Stimulated activated CD8-positive, alpha-beta memory T cell treated with anti-CD3 and anti-CD28 coated beads, Interleukin-15, amount 100 ng/mL, for 24 hours (primary cell): ENCODE measurements at places on chromosomes 7 and 10.

- DNase-seq, result no peak
These were observed 78.7 kb downstream of the ELFN1 start for GRCh38 chr7:1748839-1749173.

GRCh38 chr10:29636178-29636577, 1.4 kb upstream of the SVIL start:
- no peak for DNase-seq

GRCh38 chr10:30349967-30350735, 1.1 kb upstream of the MTPAP start:
- no peak for DNase-seq

DNA sequence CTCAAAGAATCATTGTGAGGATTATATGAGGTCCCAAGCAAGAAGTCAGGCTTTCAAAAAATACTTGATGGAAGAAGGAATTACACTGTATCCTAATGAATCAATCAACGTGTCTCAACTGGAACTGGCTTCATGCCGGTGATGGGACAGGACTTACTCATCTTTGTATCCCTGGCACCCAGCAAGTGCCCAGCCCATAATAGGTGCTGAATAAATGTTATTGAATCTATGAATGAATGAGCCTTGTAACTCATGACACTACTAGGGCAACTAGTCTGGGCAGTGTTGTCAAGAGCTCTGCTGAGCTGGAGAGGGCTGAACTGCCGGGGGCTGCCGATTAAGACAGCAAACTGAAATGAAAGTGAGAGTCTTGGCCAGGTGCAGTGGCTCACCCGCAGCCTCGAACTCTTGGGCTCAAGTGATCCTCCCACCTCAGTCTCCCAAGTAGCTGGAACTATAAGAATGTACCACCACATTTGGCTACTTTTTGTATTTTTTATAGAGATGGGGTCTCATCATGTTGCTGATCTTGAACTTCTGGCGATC, 87.2 kb upstream of the KIF5B start:
- no peak for DNase-seq

DNA sequence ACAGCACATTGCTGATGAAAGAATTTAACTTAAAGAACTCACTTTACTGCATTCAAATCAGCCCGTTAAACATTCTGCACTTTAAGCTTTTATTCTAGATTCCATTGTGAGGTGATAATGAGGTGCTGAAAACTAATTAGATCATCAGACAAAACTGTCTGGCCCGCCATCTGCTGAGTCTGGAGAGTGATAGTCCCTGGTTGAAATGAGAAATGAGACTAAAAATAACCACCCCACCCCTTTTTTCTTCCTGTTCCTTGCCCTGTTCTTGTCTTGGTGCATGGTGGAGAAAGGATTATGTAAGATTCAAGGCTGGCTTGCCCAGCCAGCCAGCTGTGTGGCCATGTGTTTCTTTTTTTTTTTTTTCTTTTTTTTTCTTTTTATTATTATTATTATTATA, 277.0 kb upstream of the COBL start:
- no peak for DNase-seq

DNA sequence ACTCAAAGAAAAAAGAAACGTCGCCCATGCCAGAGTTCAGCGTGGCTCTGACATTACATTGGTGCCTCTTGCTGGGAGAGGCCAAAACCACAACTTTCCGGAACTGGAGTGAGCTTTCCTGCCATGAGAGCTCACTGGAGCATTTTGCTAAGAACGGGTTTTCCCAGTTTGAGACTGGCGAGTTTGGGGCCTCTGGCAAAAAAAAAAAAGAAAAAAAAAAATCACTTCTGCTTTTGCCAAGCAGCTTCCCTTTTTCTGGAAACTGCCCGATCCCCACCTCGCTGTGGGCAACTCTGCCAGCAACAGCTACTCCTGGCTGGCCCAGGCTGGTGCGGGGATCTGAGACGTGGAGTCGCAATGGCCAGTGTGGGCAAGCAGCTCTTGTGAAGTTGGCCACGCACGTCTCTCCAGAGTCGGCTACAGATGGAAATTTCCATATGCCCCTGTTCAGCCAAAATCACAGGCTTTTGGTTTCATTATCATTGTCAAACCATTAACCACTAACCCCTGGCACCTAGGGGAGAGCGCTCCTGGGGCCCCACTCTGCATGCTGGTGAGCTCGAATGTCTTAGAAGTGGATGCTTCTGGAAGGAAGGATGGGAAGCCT, 25.7 kb downstream of the PRKAG2 start:
- no peak for DNase-seq

DNA sequence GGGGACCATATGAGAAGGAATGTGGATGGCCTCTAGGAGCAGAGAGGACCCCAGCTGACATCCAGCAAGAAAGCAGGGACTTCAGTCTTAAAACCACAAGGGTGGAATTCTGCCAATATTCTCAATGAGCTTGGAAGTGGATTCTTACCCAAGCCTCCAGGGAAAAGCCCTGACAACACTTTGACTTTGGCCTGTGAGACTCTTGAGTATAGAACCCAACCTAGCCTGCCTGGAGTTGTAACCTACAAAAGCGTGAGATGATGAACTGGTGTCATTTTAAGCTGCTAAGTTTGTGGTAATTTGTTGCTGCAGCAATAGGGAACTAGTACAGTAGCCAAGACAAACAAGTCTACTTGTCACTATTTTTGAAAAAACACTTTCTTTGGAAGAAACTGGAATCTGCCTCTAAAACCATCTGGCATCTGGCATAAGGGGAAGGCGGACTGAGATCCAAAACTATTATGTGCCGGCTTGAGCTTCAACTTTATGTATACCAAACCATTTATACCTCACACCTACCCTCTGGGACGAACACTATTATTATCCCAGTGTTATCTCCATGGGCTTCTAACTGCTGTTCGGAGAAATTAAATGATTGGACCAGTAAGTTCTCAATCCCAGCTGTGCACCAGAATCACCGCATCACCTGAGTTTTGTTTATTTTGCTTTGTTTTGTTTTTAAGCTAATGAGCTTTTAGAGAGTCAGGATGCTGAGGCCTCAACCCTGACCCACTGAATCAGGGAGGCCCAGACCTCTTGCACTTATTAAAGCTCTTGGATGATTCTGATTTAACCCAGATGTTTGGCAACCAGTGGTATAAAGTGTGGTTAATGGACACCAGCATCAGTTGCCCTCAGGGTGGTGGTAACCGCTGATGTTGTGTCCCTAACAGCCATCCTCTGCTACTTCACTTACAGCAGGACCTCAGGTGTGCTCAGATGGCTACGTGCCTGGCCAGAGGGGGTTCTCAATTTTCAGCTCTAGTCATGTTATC, 83.0 kb downstream of the C1GALT1 start:
- no peak for DNase-seq

DNA sequence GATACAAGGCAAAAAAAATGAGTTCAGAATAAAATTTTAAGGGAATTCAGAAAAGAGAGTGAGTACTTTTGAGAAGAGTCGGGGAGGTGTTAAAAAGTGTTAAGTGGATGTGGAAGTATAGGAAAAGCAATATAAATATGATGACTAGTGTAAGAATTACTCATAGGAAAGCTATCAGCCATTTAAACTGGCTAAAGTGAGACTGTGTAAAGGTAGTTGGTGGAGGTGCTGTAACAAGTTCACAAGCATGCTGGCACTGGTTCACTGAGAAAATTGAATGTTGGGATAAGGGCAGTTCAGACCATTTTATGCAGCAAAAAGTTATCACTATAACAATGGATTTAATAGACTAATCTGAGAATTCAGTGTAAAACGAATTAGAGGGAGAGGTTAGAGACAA, 179.0 kb upstream of the DKK1 start:
- DNase-seq, result no peak

DNA sequence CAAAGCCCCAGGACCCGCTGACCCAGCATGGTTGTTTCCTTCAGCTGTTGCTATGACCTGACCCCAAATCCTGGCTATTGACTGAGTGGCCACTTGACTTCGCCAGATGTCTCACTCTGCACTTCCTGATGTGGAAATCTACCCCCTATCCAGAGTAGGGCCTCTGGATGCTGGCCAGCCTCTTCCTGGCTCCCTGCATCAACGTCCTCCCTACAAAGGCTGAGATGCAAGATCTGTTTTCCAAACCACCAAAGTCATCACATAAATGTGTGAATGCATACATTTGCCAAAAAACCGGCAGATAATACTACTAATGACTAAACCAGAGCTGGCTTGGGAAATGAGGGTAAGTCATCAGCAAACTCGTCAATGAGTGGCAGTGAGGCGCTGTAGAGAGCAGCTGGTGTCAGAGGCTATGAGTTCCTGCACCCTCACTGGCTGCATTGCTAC, 70.4 kb downstream of the PYROXD2 start:
- no peak for DNase-seq

GRCh38 chr10:128579280-128579865, 453.1 kb upstream of the MKI67 start:
- DNase-seq, result no peak

DNA sequence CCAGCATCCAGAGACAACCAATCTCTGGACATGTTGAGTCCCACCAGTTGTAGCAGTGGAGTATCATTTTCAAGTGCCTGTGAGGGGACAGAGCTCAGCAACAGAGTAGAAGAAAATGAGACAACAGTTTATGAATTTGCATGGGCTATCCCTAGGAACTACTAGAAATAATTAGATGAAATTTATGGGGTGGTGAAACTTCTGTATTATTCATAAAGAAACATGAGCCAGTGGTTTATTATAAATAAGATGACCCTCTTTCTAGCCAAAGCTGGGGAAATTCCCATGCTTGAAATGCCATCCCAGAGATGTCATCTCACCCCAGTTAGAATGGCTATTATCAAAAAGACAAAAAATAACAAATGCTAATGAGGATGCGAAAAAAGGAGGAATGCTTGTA, 55.1 kb upstream of the ITGB8 start:
- no peak for DNase-seq

GRCh38 chr7:100147278-100147677, 1.4 kb upstream of the LAMTOR4 start:
- no peak for DNase-seq

DNA sequence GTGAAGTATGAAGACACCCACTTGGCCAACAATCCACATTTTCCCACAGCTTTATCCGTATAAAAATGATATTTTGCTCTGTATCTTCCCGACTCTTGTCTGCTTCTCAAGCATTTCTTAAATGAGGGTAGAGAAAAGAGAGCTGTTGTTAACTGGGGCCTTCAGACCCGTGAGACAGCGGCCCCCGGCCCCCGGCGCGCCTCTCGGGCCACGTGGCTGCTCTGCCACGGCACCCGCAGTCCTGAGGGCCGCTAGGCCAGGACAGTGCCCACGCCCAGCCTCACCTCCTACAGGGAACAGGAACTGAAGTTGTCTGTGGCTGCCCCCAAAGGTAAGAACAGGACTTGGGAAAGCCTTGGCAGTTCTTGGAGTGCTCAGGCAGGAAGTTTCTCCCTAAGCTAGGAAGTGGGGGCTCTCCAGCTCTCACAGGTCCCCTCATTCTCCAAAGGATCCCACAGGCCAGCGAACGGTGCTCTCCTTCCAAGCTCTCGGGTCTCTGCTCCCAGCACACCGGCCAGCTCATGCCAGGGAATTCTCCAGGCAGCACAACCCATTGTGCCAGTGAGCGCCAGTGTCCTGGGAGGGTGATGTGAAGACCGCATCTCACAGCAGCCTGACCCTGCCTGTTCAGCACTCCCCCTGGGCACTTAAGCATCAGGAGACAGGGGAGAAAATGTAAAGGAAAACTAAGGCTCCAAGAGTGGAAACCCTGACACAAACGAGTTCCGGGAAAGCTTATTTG, 230.3 kb upstream of the PFKP start:
- no peak for DNase-seq

GRCh38 chr10:78170026-78170475, 136.4 kb downstream of the RPS24 start:
- DNase-seq, result no peak

GRCh38 chr7:30453921-30454320, 24.7 kb downstream of the NOD1 start:
- DNase-seq, result no peak

DNA sequence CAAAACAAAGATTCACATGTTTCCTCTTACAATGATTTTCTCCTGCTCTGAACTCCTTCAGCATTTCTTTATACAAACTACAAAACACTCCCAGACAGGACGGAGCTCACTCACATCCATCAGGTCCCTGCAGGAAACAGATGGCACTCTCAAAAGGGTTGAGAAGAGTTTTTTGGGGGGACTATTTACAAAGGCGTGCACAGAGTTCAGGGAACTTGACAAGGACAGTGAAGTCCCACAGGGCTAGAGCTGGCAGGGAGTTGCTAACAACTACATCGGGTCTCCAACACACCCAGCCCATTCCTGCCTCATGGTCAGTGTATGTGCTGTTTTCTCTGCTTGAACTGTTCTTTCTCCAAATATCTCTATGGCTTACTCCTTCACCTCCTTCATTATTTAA, 24.7 kb upstream of the YAE1 start:
- DNase-seq, result no peak

DNA sequence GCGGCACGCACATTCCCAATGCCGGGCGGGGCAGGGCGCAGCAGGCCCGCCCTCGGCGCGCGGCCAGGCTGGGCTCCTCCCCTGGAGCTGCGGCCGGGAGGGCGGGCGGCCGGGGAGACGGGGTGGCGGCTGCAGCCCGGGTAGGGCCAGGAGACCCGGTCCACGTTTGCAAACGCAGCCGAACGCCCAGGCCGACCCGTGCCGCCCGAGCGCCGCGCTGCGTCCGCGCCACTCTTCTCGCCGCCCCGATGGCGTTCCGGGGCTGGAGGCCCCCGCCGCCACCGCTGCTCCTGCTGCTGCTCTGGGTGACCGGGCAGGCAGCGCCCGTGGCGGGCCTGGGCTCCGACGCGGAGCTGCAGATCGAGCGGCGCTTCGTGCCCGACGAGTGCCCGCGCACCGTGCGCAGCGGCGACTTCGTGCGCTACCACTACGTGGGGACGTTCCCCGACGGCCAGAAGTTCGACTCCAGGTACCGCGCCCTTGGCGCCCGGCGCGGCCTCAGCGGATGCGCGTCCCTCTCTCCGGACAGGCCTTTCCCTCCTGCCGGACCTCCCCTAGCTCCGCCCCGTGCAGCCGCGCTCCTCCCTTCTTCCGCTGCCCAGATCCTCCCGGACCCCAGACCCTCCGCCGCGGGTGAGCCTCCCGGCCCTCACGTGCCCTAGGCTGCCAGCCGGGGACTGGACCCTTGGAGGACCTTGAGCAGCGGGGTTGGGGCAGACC, at the start of gene FKBP9:
FKBP9 (plus strand) TSS at position 115 of the 720 bp plus-strand sequence; CDS start at position 249, 134 bp downstream.
- no peak for DNase-seq

GRCh38 chr7:20203316-20203715, 13.9 kb downstream of the MACC1 start:
- no peak for DNase-seq

GRCh38 chr10:28853195-28853594, 175.9 kb downstream of the BAMBI start:
- no peak for DNase-seq

DNA sequence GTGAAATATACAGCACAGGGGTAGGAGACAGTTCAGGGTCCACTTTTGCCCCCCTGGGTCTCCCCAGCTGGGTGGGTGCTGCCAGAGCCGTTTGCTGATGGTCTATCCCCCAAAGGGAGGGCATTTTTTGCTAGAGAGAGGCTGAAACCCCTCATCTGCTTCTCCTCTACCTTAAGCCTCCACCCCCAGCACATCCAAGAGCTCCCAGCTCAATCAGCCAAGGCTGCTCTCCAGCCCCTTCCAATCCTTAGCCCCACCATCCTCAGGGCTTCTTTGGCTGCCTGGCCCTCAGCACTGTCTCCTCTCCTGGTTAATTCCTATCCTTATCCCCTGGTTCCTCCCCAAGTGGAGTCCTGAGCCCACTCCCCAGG, 153.1 kb downstream of the AOAH start:
- no peak for DNase-seq

GRCh38 chr10:121448766-121449421, 149.3 kb downstream of the FGFR2 start:
- DNase-seq, result no peak
